ENCODE measurements at places on chromosomes 4 and X.
A peak's percentile ranks its signal among the peaks of the same experiment; 100 is the strongest.

DNA sequence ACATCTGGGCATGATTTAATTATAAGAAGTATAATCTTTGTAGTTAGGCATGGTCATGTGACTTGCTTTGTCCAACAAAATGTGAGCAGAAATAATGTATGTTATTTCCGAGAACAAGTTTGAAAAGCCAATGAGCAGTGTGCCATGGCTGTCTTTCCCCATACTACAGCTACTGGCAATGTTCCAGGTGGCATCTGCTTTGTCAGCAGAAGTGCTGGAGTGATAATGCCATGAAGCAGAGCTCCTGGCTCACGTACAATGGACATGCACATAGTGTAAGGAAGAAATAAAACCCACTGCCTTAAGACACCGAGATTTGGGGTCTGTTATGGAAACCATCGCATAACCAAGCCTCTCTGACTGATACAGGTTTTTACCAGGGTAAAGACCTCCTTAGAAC, 212.6 kb upstream of the RASGEF1B start:
- no peak for DNase-seq

GRCh38 chr4:182179751-182180150, 63.5 kb upstream of the TENM3 start:
- DNase-seq, result no peak

GRCh38 chrX:148930206-148930729, 429.9 kb downstream of the AFF2 start:
- no peak for DNase-seq

GRCh38 chr4:185685804-185686203, 126.2 kb downstream of the SORBS2 start:
- no peak for DNase-seq

- DNase-seq, result no peak
Measured at GRCh38 chrX:66632473-66632872, 6.4 kb downstream of the EDA2R start.

GRCh38 chr4:96642490-96642889, 802.6 kb downstream of the PDHA2 start:
- DNase-seq, result no peak

- DNase-seq, result no peak
Measured at GRCh38 chr4:40258627-40259026, 61.8 kb downstream of the RHOH start.

DNA sequence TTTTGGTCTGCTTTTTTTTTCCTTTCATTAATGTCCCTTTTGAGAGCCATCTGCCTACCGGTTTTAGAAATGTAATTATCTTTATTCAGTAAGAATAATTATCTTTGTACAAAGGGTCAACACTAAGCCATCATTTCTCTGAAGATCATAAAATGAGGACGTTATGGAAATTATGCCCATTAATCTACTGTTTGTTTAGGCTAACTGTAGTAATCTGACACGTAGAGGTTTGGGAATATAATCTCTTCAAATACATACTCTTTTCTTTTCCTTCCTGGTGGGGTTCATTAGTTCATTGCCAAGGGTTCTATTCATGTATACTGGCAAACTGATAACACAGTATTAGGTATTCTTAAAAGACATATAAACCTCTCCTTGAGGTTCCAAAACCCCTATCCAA, 3.8 kb upstream of the HSD17B13 start:
- DNase-seq, result no peak

DNA sequence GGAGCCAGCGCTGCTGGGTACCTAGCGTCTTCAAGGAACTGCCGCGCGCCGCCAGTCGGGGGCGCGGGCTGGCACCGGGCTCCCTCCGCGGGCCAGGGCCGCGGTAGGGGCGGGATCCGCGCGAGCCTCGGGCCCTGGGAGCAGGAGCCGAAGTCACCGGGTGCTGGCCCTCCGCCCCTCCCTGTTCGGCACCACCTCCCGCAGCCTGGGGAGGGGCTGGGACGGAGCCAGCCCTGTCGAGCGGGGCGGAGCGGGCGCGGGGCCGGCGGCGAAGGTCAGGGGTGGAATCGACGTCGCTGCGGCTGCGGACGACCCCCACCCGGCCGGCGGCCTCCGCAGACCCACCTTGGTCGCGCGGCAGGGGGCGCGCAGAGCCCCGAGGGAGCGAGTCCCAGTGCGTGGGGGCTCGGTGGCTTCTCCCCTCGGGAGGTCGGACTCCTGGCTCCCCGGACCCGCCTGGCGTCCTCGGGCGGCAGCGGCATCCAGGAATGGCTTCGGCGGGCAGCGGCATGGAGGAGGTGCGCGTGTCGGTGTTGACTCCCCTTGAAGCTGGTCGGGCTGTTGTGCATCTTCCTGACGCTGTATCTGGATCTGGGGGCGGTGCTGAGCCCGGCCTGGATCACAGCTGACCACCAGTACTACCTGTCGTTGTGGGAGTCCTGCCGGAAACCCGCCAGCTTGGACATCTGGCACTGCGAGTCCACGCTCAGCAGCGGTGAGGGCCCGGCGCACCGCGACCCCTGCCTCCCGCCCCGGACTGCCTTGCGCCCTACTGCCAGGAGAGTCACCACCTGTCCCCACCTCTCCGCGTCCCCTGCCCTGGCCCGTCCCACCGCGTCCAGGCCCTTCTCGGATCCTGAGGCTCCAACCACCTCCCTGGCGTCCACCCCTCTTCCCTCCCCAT, 50.5 kb upstream of the FAM47C start:
- no peak for DNase-seq

DNA sequence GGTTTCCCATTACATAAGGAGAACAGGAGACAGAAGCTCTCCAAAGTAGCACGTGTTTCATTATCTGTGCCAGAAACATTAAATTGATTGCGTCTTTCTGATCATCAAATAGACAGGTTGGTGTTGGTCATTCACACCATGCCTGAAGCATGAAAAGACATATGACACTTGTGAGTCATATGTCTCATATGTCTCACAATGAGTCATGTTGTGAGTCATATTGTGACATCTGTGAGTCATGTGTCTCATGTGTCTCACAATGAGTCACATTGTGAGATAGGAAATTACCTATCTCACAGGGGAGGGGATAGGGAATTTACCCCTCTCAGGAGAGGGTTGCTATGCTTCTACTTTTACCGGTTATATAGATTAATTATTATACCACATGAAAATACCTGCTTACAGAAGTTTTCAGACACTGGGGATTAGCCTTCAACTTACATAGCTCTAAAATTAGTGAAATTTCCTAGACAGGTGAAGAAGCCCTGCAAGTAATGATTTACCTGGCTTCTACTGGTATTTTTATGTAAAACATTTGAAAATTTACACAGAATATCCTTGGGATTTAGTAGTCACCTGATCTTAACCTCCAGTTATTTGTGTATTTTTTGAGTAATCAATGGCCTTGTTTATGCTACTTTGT, 80.8 kb downstream of the NPFFR2 start:
- DNase-seq, result peak; percentile 87

DNA sequence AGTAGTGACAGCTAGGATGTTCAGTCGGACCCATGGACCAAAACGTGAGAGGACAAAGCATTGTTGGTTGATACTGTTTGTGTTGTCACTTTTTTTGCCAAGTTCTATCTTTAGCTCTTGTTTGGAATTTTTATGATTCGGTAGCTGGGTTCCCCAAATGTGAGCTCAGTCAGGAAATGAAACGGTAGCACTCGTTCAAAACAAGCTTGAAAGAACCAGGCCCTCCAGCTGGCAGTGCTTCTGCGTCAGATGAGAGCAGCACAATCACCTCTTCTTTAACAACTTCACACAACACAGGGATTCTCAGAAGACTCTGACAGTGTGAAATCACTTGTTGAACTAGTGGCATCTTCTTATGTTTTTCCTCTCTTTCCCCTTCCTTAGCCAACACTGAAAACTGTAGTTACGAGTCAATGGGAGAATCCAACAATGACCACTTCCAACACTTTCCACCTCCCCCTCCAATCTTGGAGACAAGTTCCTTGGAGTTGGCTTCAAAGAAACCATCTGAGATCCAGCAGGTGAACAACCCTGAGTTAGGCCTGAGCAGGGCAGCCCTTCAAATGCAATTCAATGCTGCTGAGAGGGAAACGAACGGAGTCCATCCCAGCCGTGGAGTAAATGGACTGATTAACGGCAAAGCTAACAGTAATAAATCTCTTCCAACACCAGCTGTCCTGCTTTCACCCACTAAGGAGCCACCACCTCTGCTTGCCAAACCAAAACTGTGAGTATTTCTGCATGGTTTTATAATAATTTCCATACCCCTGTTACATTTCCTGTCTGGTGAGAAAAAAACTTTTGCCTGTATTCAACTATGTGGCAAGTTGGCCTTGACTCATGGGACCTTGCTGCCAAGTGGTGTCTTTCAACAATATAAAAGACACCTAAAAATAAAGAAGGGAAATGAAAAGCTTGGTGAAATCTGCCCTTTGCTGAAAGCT, 214.6 kb downstream of the PALLD start:
- DNase-seq, result peak; percentile 4

DNA sequence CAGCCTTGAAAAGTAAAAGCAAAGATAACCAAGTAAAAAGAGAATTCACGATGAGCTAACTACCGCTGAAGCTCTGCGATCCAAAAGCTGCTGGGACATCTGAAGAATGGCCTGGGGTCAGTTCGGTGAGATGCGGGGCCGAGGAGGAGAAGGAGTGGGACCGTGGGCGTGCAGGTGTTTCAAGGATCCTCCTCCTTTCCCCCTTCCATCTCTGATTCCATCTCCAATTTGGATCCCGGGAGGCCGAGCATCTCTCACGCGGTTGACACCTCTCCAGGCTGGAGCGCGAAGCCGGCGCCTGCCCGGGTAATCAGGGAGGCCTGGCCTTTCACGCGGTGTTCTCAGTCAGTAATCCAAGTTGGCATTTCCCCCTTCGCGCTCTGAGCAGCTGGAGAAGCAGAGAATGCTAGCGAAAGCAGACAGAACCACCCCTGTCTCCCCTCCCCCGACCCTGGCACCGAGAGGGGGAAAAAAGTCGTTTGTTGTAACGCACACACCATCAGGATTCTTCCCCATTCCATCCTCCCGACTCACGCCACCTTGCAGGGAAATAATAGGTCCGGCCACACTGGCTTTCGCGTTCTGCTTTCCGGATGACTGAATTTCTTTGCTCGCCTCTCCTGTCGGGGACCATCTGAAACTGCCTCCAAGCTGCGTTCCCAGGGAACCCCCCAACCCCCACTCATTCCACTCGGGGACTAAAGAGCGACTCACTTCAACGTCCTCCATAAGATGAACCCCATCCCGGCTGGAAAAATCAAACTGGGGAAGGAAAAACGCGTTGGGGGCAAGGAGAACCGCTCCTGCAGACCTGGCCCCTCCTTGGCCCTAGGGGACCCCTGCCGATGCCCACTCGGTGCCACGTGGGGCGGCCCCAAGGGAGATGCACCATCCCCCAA, 6.5 kb downstream of the NEUROG2 start:
- no peak for DNase-seq

DNA sequence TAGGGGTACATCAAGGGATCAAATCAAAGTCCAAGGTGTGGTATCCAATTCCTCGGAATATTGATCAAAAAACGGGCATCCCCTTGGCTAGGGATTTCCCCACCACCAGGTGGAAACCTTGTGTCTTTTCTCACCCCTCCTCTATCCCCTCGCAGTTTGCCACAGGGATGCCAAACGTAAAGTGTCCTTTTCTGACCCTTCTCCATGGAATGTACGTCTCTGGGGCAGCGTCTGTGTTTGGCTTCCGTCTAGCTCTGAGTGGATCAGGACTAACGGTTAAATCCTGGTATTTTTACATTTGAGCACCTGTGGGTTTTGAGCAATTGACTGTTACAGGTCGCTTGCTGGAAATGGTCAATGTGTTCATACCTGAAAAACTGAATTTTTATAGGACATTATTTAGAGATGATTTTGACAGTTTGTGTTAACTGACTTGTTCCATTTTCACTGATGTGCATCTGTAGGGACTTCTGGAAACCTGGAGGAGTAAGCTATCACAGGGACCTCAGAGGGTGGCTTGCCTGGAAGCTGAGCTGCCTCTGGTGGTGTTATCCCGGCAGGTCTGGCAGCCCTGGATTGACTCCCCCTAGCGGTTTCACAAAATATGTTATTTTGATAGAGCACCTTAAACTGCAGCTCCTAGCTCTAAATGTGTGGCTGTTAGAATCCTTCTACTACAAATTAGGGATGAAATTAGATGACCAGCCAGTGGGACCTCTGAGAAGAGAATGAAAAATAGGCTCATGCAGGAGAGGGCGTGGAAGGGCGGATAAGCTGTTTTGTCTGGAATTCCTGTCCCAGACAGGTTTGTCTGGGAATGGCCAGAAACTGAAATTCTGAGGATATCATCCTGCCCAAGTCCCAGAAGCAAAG, 8.8 kb upstream of the MGST2 start:
- DNase-seq, result peak; percentile 86

GRCh38 chrX:43750248-43750676, 94.2 kb downstream of the MAOA start:
- DNase-seq, result peak; percentile 61

GRCh38 chr4:3257103-3257555, 8.2 kb downstream of the MSANTD1 start:
- no peak for DNase-seq

- peak; percentile 16 for DNase-seq
Measured at GRCh38 chrX:95318882-95319281, 1365.8 kb upstream of the DIAPH2 start.

DNA sequence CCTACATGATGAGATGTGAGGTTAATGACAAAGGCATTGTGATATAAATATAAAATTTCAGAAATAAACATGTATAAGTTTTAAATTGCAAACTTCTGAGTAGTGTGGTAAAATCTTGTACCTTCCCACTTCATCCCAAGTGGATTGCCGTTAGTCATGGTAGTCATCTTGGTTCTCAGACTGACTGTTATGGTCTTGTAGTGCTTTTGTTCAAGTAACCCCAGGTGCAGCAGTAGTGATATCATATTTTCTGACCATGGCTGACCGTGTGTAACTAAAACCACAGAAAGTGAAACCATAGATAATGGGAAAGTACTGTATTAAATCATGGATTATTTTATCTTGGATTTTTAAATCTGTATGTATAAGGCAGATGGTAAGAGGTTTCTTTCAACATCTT, 74.8 kb upstream of the SLIT2 start:
- DNase-seq, result no peak

- no peak for DNase-seq
Measured at GRCh38 chrX:124415115-124415800, 68.9 kb downstream of the SH2D1A start.

- no peak for DNase-seq
Measured at GRCh38 chr4:107939307-107939706, 8.0 kb downstream of the CYP2U1 start.

DNA sequence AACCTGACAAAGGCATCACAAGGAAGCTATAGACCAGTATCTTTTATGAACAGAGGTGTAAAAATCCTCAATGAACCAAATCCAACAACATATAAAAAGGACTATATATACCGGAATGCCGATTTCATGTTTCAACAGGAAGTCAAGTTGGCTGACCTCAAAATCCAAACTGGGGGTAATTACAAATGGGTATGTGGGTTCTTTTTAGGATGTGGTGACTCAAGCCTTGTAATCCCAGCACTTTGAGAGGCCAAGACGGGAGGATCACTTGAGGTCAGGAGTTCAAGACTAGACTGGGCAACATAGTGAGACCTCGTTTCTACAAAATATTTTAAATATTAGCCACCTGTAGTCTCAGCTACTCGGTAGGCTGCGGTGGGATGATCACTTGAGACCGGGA, 10.4 kb downstream of the PRSS48 start:
- no peak for DNase-seq
